Activated T-cell treated with anti-CD3 and anti-CD28 coated beads, Interleukin-2, amount 50 U/mL, for 48 hours (primary cell): ENCODE measurements at places on chromosomes 5 and 9.
A peak's percentile ranks its signal among the peaks of the same experiment; 100 is the strongest.

DNA sequence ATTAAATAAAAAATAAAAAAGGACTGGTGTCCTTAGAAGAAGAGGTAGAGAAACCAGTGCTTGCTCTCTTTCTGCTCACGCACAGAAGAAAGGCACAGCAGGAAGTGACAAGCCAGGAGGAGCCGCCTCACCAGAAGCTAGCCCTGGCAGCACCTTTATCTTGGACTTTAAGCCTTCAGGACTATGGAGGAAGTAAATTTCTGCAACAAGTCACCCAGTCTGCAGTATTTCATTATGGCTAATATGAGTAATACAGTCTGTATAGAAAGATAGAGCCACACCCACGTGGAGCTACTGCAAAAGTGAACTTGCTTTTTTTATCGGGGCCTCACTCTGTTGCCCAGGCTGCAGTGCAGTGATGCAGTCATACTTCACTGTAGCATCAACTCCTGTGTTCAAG lies 68.4 kb downstream of the PDZD2 start:
- no peak for DNase-seq

DNA sequence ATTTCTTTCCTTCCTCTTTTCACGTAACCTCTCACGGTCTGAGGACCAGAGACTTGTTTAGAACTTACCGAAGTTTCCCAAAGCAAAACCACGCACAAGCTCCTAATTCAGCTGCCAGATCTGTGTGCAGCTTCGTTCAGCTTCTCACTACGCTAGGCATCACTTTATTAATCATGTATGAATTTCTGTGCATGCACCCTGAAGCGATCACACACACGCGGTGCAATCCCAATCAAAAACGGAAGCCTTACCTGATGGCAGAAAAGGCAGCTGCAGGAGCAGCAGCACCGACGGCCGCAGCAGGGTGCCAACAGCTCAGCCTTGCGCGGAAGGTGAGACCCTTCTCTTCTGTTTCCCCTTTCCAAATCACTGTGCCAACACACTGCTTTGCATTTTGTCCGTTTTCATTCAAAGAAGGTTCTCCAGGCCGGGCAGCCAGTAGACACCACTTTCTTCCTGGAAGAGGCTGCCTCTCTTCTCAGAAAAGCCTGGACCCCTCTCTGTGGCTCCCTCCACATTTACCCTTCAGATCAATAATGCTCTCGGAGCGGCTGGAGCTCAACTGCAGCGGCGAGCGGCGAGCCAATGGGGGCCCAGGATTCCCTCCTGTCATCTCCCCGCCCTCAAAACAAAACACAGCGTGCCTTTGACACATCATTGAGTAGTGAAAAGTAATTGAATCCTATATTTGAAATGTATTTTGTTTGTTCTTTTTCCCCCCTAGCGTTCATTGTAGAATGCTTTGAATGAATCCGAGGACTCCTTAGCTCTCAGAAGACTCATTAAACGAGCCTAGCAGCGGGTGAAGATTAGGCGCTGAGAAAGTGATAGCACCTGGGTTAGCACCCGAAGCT lies at the start of gene CDH12:
Gene CDH12 (minus strand): TSS at position 538 of the 854 bp plus-strand sequence.
- no peak for DNase-seq

DNA sequence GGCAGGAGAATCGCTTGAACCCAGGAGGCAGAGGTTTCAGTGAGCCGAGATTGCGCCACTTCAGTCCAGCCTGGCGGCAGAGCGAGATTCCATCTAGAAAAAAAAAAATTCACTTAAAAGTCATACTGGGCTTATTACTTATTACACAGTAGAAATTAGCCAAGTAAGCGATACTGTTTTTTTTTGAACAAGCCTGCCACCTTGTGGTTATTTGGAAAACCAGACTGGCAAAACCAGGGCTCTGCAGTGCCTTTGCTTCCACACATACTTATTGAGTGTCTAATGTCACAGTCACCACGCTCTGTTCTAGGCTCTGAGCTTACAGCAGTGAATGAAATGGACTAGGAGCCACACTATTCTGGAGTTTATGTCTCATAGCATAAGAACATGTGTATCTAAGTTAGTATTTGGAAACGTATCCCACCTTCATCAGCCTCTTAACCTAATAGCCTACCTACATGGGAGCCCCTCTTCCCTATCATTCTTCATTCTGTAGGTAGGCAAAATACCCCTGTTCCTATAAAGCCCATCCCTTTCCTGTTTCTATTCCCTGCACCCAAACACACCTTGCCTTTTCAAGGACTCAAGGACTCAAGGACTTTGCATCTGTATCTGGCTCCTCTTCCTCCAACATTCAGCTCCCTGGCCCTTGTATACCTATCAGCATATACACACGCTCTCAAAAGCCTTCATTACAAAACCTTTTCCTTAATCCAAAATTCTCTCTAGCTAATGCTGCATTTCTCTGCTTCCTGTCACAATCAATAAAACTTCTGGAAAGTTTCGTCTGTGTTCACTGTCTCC lies 13.9 kb upstream of the BASP1 start:
- DNase-seq = no peak

GRCh38 chr5:165393839-165394238 lies 1888.4 kb downstream of the MAT2B start:
- DNase-seq = no peak

DNA sequence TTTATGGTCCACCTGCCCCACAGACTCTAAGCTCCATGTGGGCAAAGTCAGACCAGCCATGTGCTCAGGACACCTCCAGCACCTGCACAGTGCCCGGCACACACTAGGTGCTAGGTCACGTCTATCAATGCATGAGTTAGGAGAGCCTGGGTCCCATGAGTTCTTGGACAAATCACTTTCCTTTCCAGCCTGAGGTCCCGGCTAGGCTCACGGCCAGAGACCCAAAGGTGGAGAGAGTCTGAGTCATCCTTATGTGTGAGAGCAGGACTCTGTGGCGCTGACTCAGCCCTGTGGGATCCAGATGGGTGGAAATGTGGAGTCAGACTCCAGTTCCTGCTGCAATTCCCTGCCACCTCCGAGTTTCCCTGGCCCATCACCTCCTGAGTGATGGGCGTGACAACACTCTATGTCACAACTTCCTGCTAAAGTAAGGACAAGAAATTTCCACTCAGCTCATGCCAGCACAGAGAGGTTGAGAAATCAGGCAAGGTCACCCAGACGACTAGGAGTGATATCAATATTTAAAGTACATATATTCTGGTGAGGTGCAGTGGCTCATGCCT lies 2.5 kb upstream of the ST6GALNAC4 start:
- DNase-seq = peak; percentile 53

DNA sequence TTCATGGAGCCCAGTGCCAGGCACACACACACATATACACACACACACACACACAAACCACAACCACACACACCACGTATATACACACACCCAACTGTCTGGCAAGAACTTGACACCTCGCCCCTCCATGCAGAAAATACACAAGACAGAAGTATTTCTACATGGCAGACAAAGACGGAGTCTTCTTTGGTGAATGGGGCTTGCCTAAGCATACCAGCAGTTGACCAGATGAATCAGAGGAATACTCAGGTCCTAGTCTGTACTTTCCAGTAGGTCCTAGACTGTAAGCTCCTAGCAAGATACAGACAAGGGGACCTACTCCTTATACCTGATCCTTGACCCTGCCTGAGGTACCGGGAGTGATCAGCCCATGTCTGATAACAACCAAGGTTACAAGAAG lies 60.1 kb downstream of the SIL1 start:
- no peak for DNase-seq

DNA sequence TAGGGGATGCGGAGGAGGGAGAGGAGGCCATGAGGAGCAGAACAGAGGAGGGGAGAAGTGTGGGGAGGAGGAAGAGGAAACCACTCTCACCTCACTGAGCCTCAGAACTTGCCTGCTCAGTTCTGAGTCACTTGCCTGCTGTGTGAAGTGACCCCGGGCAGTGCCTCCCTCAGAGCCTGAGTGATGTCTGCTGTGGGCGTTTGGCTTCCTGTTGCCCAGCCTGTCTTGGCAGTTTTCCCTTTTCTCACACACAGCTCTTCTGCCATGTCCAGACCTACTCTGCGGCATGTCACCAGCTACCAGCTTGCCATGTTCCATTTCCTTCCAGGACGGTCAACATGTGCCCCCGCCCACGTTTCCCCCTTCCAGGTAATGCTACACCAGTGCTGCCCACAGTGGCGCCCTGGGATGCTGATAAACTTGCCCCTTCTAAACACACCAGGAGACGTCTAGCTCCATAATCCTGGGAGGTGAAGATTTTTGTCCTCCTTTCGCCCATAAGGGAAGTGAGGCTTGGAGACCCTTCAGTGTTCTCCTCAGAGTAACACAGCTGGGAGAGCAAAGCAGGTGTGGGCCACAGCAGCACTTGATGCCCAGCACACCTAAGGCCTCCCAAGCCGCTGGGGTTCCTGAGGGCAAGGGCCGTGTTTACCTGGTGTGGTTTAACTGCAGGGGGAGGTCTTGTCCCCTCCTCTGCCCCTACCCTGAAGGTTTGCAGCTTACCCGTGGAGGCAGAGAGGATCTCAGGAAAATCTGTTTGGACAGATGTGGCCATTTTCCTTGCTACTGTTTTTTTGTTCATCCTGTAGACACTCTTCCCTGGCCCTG lies 63.8 kb upstream of the RNF130 start:
- DNase-seq = peak; percentile 69

DNA sequence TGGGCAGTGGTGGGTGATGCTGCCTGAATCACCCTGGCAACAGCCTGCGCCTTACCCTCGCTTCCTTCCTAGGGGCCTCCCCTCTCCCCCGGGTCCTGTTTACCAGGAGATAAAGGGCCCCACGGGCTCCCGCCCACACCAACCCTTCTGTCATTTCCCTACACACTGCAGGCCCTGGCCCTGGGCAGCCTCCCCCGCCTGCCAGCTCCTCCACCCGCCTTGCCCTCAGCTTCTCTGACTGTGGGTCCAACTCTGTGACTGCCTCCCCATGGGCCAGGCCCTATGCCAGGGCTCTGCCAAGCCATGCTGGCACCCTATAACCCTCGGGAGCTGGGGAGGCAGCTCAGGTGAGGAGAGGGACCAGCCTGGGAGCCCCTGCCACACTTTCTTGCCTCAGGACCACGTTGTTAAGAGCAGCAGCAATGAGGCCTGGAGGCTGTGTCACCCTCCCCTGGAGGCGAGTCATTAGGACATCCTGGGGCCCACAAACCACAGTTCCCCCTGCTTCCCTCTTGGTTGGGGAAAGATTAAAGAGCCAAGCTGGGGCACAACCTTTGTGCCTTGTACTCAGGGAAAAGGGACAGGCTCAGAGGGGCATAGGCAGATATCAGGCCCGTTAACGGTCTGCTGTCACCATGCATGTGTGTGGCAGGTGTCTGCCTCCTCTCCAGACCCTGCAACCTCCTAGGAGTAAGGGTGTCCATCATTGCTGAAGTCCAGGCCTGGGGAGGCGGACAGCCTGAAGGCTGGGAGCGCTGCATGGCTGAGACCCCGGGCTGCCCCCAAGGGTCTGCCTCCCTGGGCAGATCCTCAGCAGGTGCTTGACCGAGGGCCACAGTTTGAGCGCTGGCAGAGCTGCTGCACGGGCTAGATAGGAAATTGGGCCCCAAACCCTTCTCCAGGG lies 2.8 kb downstream of the MGAT4B start:
- DNase-seq = peak; percentile 82

DNA sequence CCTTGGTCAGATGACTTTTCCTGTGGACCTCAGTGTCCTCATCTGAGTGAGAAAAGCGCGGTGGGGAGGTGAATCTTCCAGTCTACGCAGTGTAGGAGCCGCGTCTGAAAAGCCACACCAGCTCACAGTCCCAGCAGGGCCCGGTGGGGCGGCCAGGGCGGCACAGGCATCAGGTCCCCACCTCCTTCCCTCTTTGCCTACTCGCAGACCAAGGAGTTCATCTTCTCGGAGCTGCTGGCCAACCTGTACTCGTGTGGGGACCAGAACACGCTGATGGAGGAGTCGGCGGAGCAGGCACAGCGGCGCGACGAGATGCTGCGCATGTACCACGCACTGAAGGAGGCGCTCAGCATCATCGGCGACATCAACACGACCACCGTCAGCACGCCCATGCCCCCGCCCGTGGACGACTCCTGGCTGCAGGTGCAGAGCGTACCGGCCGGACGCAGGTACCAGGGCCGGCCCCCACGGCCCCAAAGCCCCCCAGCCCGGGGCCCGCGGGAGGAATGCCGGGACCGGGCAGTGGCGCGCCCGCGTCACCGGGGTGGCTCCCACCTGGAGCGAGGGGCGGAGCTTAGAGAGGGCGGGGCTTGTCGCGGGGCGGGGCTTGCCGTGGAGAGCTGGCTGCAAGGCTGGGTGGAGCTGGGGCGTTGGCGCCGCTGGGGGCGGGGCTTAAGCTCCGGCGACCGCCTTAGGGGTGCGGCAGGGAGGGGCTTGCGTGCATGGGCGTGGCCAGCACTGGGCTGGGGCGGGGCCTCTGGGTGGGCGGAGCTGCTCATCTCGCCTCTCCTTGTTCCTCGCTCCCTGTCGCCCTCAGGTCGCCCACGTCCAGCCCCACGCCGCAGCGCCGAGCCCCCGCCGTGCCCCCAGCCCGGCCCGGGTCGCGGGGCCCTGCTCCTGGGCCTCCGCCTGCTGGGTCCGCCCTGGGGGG lies 25.6 kb downstream of the GOLGA2 start:
- peak; percentile 100 for DNase-seq

DNA sequence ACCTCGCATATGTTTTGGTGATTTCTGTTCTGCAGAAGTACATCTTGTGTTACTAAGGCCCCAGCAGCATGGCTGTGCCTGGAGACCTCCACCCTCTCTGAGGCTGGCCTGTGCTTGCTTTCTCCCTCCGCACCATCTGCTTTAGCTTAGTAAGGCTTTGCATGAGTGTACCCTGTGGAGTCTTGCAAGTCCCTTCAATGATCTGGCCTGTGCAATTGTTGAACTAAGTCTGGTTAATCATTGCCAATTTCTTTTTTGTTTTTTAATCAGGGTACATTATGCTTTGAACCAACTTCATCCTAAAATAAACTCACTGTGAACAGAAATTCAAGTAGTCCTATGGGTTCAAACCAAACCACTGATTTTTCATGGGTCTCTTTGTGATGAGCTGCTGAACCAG lies 32.3 kb downstream of the ACOT12 start:
- no peak for DNase-seq

DNA sequence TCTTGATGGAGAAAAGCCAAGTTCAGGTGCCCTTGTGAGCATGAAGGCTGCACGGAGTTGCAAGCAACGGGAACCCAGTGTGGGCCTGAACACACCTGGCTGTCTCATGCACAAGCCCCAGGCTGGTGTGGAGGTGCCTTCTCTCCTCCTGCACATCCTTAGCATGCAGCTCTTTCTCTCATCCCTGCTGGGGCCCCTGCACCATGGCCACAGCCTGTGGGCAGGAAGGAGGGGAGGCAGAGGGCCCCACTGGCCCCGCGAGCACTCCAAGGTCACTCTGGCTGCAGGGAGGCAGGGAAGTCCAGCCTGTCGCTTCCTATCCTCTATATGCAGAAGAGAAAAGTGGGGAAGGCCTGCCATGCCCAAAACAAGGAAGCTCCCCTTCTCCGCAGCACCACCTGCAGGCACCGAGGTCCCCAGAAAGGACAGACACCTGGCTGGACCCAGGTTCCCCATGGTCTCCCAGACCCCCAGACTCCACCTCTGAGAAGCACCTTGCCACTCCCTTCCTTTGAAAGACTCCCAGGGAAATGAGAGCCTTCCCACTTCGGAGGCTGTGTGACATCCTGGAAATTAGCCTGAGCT lies 18.6 kb downstream of the STKLD1 start:
- DNase-seq = no peak

- no peak for DNase-seq
Measured at GRCh38 chr5:173301695-173302545, 26.3 kb downstream of the STC2 start.

GRCh38 chr9:70502690-70503089 lies 88.2 kb upstream of the KLF9 start:
- DNase-seq = no peak

- DNase-seq = no peak
Measured at GRCh38 chr9:86141843-86142242, 42.5 kb upstream of the GOLM1 start.

GRCh38 chr9:113645227-113645977 lies 181.9 kb downstream of the RGS3 start:
- DNase-seq = no peak

GRCh38 chr9:121278477-121279261 lies 10.7 kb downstream of the GSN start:
- DNase-seq = peak; percentile 52
